ENCODE measurements at places on chromosomes 13 and 19.

GRCh38 chr19:33193269-33193864, 763 bp upstream of the LRP3 start:
- DNase-seq = no peak

DNA sequence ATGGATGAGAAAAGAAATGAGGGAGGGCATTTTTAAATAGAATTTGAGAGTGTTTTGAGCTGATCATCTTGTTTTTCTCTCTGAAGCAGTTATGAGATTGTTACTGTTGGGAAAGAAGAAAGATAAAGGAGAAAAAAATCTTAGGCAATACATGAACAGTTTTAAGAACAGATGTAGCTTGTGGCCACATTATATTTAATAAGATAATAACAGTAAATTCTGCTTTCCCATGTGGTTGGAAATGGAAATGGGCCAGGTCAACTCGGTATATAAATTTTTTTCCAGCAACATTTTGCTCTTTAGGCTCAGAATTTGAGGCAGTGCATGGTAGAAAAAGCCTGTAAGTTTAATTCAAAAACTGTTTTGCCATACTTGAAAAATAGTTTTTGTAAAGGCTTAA, 118.7 kb downstream of the POSTN start:
- no peak for DNase-seq

DNA sequence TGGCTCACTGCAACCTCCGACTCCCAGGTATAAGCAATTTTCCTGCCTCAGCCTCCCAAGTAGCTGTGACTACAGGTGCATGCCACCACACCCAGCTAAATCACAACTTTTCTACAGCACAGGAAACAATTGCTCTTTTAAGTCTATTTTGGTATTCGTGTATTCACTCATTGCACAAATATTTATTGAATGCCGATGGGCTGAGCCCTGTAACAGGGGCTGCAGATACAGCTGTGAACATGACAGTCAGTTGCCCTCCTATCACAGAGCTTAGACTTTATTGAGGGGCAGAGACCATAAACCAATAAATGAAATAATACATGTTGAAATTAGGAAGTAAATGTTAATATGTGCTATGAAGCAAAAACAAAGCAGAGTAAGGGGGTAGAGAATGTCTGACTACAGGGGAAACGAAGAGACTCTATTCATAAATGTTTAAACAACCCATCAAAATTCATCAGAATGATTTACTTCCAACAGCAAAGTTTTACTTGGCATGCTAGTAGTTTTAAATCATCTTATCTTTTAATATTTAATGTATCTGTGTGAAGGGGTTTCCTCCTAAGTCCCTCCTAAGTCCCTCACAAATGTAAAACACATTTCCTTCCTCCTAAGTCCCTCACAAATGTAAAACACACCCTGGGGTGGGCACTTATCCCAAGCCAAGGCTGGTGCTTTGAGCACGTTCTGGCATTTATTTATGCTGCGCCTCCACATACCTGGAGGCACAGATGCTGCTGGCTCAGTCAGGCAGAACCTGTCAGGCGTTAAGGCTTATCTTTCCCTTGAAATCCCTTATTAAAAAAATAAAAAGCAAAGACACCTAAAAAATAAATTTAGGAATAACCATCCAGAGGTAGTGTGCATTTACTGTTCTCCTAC, 140.8 kb downstream of the MIPEP start:
- DNase-seq = no peak

- no peak for DNase-seq
These were observed 351.9 kb downstream of the EFNB2 start for GRCh38 chr13:106183410-106184065.

GRCh38 chr19:50341091-50341564, 12.0 kb upstream of the KCNC3 start:
- DNase-seq = no peak

DNA sequence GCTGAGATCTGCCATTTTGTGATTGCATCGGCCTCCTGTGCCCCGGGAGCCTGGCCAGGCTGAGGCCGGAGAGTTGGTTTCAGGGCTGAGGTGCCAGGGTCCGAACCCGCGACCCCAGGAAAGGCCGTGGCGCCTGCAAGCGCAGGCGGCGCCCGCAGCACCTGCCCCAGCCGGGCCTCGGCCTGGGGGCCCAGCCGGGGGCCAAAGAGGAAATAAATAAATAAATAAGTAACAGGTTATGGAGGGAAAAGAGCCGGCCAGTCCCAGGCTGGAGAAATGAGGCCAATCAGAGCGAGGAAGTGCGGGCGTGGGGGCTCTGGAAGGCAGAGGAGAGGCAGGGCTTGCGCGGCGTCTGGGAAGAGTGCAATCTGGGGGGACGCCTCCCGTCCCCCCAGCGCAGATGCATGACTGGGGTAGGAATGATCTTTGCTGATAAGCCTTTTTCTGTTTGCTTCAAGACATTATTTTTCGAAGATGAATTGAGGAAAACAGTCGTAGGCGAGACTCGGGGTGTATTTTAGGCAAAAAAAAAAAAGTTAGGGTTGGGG, 145.6 kb upstream of the ZNF536 start:
- no peak for DNase-seq

DNA sequence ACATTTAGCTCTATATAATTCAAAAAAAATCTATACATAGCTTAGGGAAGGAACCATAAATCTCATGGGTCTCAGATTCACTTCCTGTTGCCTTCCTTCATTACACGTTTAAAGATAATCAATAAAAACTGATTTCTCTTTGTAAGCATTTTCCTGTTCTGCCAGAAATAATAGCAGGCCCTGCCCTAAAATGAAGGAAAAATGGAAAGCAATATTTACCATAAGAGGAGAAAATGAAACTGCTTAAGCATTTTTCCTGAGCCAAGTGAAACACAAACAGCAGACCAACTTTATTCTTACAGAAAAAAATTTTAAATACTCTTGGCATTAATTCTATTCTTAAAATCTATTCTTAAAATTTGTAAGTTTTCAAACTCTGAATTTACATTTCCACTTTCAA, 4.0 kb downstream of the LHFPL6 start:
- no peak for DNase-seq

DNA sequence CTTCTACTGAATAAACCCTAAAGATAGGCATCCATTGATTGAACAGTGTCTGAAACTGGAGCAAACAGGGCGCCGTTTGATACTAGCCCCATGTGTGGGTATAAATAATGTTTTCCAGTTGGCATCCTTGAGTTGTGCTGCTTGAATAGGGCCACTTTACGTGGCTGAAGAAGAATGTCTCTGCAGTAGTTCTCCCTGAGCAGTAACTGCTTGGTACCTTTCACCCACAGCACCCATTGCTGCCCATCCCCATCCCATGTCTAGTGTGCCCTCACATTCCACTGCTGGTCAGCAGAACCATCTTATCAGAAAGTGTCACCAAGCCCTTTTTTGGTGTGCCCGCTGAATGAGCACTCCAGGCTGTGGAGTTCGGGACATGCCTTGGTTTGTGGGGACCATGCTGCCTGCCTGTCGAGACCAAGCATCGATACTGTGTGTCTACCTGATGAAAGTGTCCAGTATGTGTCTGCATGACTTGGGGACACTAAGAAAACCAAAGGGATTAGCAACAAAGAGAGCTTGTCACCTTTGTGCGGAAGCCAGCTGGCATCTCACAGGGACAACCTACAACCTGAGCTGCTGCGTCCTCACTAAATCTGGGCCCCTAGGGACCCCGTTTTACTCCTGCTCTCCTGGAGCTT, 162.0 kb downstream of the TM9SF2 start:
- DNase-seq = no peak

GRCh38 chr19:39502640-39503417, 4.1 kb downstream of the DLL3 start:
- DNase-seq = no peak

- peak; percentile 44 for DNase-seq
These were observed 545 bp downstream of the RAD23A start for GRCh38 chr19:12946092-12946721.

Data from GOT3 (cell line).